ENCODE measurements at places on chromosomes 1 and 21.

GRCh38 chr1:210747890-210748289 lies 386.1 kb downstream of the KCNH1 start:
- DNase-seq, result no peak

- DNase-seq, result no peak
These were observed 563.9 kb downstream of the NPHP4 start for GRCh38 chr1:5428351-5428750.

DNA sequence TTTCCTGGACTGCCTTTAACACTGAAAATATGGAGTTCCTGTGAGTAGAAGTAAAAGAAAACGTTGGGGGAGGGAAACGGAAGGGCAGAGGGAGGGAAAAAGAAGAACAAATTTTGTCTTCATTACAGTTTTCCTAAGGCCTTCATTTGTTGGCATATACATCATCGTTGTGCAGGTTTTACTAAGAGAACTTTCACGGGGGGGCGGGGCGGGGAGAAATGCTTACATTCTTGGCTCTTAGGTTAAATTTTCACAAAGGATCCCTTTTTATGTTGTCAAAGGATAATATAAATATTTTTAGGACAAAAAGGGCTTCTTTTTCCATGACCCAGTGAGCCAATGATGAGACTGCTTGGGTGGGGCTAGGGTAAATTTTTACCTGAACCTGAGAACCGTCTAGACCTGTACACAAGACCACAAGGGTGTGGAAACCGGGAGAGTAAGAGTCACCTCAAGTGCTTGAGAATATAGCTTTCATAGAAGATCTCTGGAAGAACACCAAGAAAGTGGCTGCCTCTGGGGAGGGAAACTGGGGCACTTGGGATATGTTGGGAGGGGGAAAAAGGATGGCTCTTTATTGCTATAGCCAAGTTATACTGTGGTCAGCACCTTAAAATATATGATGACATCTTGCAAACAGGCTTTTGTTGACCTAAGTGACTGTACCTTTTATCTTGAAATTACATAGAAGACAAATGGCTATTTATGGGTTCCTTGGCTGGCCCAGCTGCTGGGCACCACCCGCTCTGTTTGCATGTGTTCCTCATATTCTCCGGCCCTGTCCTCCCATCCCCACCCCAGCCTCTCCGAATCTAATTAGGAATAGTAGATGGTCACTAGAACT lies 2.0 kb upstream of the UTP25 start:
- DNase-seq, result no peak

GRCh38 chr1:167101754-167102153 lies 7.9 kb downstream of the STYXL2 start:
- DNase-seq, result no peak

GRCh38 chr1:218473522-218473921 lies 128.4 kb downstream of the TGFB2 start:
- no peak for DNase-seq

GRCh38 chr1:17680308-17680707 lies 74.8 kb upstream of the ACTL8 start:
- no peak for DNase-seq

- DNase-seq, result no peak
These were observed 496.7 kb downstream of the SMYD3 start for GRCh38 chr1:246010386-246010785.
